ENCODE measurements at places on chromosomes 2 and 18. TPM values are rescaled to one million over a fixed set of nuclear protein-coding genes. Genes with fewer than 3 reads are reported as not detected.

DNA sequence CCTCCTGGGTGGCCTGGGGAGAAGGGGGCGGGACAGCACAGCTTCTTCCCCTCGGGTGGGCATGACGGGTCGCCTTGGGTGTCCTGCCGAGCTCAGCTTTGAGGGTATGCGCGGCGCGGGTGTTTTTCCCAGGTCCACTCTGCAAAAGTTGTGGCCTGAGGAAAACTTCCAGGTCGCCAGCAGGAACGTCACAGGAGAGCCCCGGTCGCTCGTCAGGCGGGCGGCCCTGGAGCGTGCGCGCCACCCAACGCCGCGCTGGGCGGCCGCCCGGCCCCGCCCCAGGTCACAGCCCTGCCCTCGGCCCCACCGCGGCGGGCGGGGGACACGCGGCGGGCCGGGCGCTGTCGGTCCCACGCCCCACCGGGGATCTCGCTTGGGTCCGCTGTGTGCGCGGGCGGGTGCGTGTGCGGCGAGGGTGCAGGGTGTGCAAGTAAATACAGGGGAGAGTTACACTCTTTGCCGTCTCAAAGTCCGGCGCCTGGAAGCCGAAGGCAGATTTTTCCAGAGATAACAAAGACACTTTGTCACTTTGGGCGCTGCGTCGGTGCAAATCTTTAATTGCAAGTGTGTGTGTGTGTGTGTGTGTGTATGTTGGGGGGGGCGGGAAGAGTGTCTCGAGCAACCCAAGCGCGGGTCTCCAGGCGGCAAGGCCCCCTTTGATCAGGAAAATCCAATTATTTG is 616 bp upstream of the SP5 start:
- peak overlapping the region; percentile 60 for H3K4me3 ChIP-seq
- no peaks in the 10 kb centered on the region for H3K36me3 ChIP-seq
- peaks cover 6% of the 10 kb centered on the region for H3K4me1 ChIP-seq
- DNase-seq: peak; percentile 61
- H3K27me3 ChIP-seq: no peaks in the 10 kb centered on the region

The STEAP3 gene
- total RNA-seq: 11.9 TPM

The DNAH6 gene
- 7.1 TPM for total RNA-seq

GRCh38 chr2:212595036-212595654 is 56.5 kb upstream of the ERBB4 start:
- H3K4me1 ChIP-seq: no peaks in the 10 kb centered on the region
- H3K27me3 ChIP-seq: no peaks in the 10 kb centered on the region
- no peak overlapping the region for H3K27ac ChIP-seq
- H3K4me3 ChIP-seq: no peak overlapping the region
- no peaks in the 10 kb centered on the region for H3K36me3 ChIP-seq

GRCh38 chr18:50293039-50293438 is 5.5 kb upstream of the CXXC1 start:
- no peak for DNase-seq
- H3K27ac ChIP-seq: no peak overlapping the region
- no peaks in the 10 kb centered on the region for H3K36me3 ChIP-seq
- no peak overlapping the region for H3K4me3 ChIP-seq

DNA sequence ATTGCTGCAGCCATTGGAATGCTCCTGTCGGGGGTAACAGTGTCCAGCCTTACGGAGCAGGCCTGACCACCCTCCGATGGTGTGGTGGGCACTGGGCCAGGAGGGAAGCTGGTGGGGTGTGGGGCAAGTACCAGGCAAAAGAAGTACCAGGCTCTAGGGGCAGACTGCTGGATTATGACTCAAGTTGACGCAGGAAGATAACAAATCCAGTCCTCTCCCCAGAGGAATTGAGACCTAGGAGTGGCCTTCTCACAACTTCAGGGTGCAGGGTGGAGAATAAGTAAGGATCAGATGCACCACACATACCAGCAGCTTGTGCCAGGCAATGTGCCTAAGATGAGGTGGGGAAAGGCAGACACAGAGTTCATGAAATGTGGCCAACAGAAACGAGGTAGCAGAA is 37.9 kb downstream of the SEMA4F start:
- H3K27ac ChIP-seq: no peak overlapping the region
- DNase-seq: no peak
- H3K4me1 ChIP-seq: no peaks in the 10 kb centered on the region
- no peaks in the 10 kb centered on the region for H3K36me3 ChIP-seq

GRCh38 chr2:37802211-37802752 is 122.8 kb upstream of the RMDN2 start:
- no peak overlapping the region for H3K27ac ChIP-seq
- H3K36me3 ChIP-seq: no peaks in the 10 kb centered on the region
- no peak for DNase-seq
- no peaks in the 10 kb centered on the region for H3K27me3 ChIP-seq

DNA sequence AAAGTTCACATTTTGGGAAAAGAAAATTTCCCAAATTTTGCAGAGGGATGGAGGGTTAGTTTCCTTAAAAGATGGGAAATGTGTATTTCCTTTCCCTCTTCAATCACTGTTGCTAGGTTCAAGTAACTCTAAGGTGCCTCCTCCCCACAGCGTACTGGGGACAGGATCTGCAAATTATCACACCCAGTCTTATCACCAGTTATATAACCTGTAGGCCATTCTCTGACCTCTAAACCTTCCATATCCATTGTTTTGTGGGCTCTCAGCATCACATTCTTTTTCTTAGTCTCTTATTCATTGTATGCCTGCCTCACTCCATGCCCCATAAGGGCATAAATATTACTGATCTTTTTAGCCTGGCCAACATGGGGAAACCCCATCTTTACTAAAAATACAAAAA is 3.6 kb upstream of the MTHFD2 start:
- DNase-seq: no peak
- H3K36me3 ChIP-seq: no peaks in the 10 kb centered on the region
- no peaks in the 10 kb centered on the region for H3K27me3 ChIP-seq
- H3K4me1 ChIP-seq: peaks cover 5% of the 10 kb centered on the region
- H3K27ac ChIP-seq: no peak overlapping the region
- no peak overlapping the region for H3K4me3 ChIP-seq

DNA sequence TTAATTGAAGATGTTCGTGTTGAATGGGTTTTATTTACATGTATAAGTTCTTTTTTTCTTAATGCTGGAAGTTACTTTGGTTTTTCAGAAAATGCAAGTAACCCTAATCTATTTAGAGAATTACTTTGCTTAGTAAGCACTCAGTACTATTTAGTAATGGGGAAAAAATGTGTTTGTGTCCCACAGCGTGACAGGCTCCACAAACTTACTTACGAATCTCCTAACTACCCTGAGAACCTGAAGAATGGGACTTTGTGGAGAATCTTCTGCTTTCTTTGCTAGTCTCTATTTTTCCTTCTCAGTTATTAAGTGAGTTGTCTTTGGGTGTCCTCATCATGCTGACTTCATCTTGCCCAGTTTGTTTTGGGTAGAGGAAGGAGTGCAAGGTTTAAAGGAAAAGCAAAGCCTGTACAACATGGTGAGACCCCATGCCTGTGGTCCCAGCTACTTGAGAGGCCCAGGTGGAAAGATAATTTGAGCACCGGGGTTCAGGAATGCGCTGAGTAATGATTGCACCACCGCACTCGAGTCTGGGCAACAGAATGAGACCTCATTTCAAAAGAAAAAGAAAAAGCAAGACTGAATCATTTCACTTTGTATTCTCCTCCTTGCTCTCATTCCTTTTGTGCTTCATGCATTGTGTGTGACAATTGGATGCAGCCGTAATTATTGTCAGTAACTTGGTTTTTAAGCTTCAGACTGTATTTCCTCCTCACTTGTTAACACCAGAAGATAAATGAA is 10.2 kb downstream of the NEDD4L start:
- no peak overlapping the region for H3K27ac ChIP-seq
- no peaks in the 10 kb centered on the region for H3K4me1 ChIP-seq
- no peaks in the 10 kb centered on the region for H3K27me3 ChIP-seq
- DNase-seq: no peak
- H3K4me3 ChIP-seq: no peak overlapping the region

The IL1F10 gene
- total RNA-seq: 0.68 TPM

GRCh38 chr18:11504962-11505361 is 104.4 kb upstream of the SLC35G4 start:
- no peaks in the 10 kb centered on the region for H3K4me1 ChIP-seq
- H3K27me3 ChIP-seq: no peaks in the 10 kb centered on the region
- H3K4me3 ChIP-seq: no peak overlapping the region
- DNase-seq: no peak
- no peak overlapping the region for H3K27ac ChIP-seq

The STK39 gene
- total RNA-seq: 41.8 TPM

DNA sequence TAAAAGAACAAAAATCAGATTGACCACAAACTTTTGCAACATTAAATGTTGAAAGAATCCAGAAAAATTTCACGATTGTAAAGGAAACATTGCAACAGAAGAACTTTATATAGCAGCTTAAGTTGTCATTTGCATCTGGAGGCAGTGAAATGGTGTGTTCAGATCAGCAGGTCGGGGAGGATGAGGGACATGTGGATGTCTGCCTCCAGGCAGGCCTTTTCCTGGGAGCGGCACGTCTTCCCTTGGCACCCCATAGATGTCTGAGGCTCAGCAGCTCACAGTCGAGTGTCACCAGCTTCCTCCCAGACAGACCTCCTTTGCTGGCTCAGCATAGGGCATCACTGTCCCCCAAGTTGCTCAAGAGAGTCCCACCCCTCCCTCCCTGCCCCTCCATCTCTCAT is 44.3 kb upstream of the ASB1 start:
- no peaks in the 10 kb centered on the region for H3K36me3 ChIP-seq
- no peaks in the 10 kb centered on the region for H3K27me3 ChIP-seq
- no peak overlapping the region for H3K27ac ChIP-seq
- H3K4me1 ChIP-seq: no peaks in the 10 kb centered on the region
- DNase-seq: no peak

The KLHL14 gene
- total RNA-seq: 2.0 TPM

The LTBP1 gene
- 39.6 TPM for total RNA-seq

- H3K4me3 ChIP-seq: no peak overlapping the region
- H3K4me1 ChIP-seq: peaks cover 69% of the 10 kb centered on the region
- H3K36me3 ChIP-seq: no peaks in the 10 kb centered on the region
- DNase-seq: peak; percentile 59
- H3K27ac ChIP-seq: peak overlapping the region; percentile 81
- H3K27me3 ChIP-seq: no peaks in the 10 kb centered on the region
Observed at GRCh38 chr2:46984642-46985476, 69.3 kb upstream of the MCFD2 start.

The PROKR1 gene
- 0.50 TPM for total RNA-seq

The KCNK3 gene
- 2.5 TPM for total RNA-seq

- H3K4me1 ChIP-seq: no peaks in the 10 kb centered on the region
- H3K36me3 ChIP-seq: no peaks in the 10 kb centered on the region
- no peaks in the 10 kb centered on the region for H3K27me3 ChIP-seq
- H3K4me3 ChIP-seq: no peak overlapping the region
Observed at GRCh38 chr2:175366815-175367214, 185.3 kb upstream of the ATP5MC3 start.

DNA sequence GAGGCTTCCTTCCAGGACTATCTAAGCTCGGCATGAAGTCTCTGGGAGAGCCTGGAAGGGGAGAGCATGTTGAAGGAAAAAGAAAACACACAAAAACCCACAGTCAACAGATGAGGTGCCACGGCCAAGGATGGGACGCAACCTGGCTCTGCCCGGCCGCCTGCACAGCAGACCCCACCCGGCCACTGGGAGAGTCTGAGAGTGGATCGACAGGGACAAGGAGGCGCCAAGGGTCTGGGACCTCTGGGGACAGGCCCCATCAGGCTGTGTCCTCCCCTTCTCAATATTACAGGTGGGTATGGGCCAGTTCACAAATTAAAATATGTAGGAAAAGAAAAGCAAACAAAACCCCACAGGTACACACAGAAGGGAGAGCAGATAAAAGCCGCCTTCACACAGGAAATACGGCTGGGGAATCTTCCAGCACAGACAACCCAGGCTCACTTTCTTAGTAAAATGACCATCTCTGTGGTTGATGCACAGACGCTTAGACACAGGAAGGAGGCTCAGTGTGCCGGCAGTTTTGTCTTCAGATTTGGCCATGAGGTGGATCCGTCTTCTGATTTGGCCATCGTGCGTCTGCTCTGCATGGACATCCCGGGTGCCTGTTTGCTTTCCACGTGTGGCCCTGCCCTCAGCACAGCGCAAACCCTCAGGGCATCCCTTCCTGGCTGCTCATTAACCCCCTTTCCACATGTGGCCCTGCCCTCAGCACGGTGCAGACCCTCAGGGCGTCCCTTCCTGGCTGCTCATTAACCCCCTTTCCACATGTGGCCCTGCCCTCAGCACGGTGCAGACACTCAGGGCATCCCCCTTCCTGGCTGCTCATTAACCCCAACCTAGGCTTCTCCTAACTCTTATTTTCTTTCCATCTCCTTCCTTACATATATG is 138.4 kb downstream of the EIPR1 start:
- no peak overlapping the region for H3K4me3 ChIP-seq
- no peak for DNase-seq
- no peak overlapping the region for H3K27ac ChIP-seq
- H3K4me1 ChIP-seq: no peaks in the 10 kb centered on the region
- no peaks in the 10 kb centered on the region for H3K36me3 ChIP-seq
- H3K27me3 ChIP-seq: no peaks in the 10 kb centered on the region

- no peaks in the 10 kb centered on the region for H3K36me3 ChIP-seq
- no peak for DNase-seq
- no peak overlapping the region for H3K4me3 ChIP-seq
- H3K27ac ChIP-seq: no peak overlapping the region
- H3K4me1 ChIP-seq: no peaks in the 10 kb centered on the region
- H3K27me3 ChIP-seq: no peaks in the 10 kb centered on the region
Observed at GRCh38 chr18:75480487-75480886, 53.0 kb upstream of the SMIM21 start.

GRCh38 chr2:224248944-224249371 is 152.9 kb downstream of the FAM124B start:
- no peak for DNase-seq
- no peaks in the 10 kb centered on the region for H3K36me3 ChIP-seq
- no peaks in the 10 kb centered on the region for H3K27me3 ChIP-seq
- peaks cover 6% of the 10 kb centered on the region for H3K4me1 ChIP-seq
